ENCODE measurements at places on chromosomes 1 and 21. TPM values are rescaled to one million over a fixed set of nuclear protein-coding genes. Genes with fewer than 3 reads are reported as not detected.

PDC gene
- not detected for total RNA-seq

UBASH3A gene
- total RNA-seq, result 2.7 TPM

CD1C gene
- 4.8 TPM for total RNA-seq

BRINP3 gene
- 1.8 TPM for total RNA-seq

CR1L gene
- 0.44 TPM for total RNA-seq

ELAPOR1 gene
- 1.3 TPM for total RNA-seq

LRRC47 gene
- total RNA-seq, result 42.4 TPM

KCNA2 gene
- 1.3 TPM for total RNA-seq

PSEN2 gene
- 25.6 TPM for total RNA-seq

SYT14 gene
- total RNA-seq, result 1.3 TPM

TCHH gene
- total RNA-seq, result 0.13 TPM

LCE2C gene
- not detected for total RNA-seq

DNA sequence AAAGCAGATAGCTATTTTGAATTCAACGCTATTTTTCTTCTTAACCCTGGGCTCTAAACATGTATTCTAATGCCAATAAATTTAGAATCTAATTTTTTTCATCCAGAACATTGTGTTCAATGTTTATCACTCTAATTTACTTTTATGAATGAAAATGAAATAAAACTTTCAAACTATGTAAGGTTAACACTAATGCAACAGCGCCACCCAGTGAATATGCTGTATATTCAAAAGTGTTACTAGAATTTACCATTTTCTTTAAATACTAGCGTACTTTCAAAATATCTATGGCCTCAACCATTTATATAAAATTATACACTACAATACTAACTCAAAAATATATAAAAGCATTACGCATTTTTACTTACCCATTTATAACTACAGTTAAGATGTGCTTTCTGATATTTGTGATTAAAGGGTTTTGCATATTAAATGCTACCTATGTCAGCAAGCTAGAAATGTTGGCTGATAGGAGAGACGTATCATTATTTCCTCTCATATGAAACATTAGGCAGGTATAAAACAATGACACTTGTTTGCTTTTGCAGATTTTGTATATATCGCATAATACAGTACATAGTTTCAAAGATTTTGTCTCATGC, 5.9 kb upstream of the NUF2 start:
- DNase-seq, result no peak

GRCh38 chr1:237953238-237953637, 62.5 kb upstream of the ZP4 start:
- DNase-seq, result no peak

DNA sequence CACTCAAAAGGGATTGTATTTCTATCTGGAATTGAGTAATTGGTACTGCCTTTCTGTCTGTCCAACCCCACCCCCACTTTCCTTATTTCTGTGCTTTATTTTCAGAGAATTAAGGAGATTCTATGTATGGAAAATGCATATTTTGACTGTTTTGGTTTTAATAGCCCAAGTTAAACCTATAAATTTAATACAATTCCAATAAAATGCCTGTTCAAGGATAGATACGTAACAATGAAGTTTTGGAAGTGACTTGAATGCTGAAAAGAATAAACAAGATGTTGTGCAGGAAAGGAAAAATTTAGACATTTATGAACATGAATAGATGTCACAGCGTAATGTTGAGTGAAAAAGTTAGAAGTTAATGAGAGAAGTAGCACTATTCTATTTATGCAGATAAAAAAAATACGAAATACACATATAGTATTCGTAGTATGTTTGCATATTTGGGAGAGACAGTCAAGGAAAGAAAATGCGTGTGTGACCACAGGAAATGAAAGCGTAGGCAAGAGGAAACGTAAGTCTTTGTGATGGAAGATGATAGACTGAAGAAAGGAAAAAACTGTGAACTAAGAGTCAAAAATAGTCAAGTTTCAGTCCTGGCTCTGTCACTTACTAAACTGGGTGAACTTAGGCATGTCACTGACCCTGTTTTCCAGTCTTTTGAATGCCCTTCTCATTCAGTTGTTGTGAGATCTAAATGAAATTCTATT, 62.1 kb downstream of the MEF2D start:
- DNase-seq, result no peak

DNA sequence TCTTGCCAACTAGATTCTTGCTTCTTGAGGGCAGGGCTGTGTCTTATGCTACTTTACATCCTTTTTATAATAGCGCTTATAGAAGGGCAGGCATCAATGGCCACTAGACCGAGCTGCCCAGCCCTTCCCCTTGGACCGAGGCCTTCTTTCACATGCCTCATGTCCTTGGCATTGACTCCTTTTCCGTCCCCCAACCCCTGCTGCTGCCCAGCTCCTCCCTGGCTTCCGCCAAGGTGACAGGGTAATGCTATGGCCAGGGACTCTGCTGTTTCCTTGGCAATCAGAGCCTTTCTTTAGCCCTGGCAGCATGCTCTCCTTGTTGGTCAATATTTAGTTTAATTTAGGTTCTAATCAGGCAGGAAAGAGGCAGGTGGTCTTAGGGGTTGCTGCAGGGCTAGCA, 48.2 kb downstream of the DDX20 start:
- DNase-seq, result no peak

GRCh38 chr1:93824834-93825233, 54.2 kb downstream of the DNTTIP2 start:
- no peak for DNase-seq

DNA sequence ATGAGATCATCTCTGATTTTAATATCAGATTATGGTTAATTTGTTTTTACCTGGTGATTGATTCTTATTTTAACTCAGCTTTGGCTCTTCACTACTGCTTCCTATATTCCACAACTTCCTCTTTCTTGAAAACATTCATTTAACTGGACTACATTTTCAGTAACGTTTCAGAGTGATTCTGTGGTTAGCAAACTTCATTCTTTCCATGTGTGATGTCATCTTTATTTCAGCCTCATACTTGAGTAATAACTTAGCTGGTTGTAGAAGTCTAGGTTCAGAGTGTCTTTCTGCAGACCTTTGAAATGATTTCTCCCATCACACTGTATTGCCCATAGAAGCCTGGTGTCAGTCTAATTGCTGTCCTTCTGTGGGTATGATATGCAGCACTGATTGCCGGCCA, 36.0 kb upstream of the SLC35F3 start:
- DNase-seq, result no peak

GRCh38 chr1:53368314-53369033, 40.6 kb upstream of the LRP8 start:
- DNase-seq, result peak; percentile 6

GRCh38 chr1:36154765-36155407, 1.1 kb upstream of the MAP7D1 start:
- peak; percentile 36 for DNase-seq

- DNase-seq, result no peak
These were observed 5.4 kb upstream of the PGBD5 start for GRCh38 chr1:230431527-230431926.

DNA sequence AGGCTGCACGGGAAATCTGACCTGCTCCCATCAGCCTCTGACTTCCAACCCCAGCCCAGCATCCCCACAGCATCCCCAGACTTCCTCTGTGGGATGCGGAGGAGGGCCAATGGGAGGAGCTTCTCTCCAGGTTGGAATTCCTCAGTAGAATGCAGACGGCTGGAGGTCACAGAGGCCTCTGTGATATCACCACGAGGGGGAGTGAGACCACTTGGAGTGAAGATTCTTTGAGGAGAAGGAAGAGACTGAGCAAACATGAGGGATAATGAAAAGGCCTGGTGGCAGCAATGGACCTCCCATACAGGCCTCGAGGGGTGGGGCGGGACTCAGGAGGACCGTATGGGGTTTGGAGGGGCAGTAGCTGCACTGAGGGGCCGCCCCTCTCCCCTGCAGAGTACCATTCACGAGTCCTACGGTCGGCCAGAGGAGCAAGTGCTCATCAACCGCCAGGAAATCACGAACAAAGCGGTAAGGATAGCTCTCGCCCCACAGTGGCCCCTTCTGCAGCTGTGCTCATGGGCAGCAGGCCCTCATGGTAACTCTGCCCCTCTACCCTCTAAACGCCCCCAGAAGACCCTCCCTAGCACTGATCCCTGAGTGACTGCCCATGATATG, at the start of gene CATSPER4:
TSS of gene CATSPER4 (plus strand) at position 230 of the 615 bp plus-strand sequence. CDS start at position 256, 26 bp downstream.
- DNase-seq, result peak; percentile 87

GRCh38 chr1:145729666-145730436, 10.6 kb downstream of the CD160 start:
- no peak for DNase-seq

- DNase-seq, result no peak
These were observed 27.2 kb downstream of the SYT6 start for GRCh38 chr1:114126261-114127095.

- no peak for DNase-seq
These were observed 32.9 kb upstream of the IFNGR2 start for GRCh38 chr21:33370305-33370704.

DNA sequence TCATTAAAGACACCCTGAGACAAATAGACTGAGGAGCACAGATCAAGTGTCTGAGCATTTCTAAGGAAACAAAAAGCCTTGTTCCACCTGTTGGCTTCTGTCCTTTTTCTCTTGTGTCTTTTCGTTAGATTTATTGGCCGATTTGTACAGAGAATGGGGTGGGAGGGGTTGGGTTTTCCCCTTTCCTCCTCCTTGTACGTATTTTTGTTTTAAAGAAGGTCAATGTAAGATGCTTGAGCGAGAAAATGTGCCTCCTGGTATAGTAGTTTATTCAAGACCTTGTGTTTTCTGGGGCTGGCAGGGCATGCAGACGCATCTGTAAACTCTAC, 1.2 kb downstream of the BCL9 start:
- no peak for DNase-seq

DNA sequence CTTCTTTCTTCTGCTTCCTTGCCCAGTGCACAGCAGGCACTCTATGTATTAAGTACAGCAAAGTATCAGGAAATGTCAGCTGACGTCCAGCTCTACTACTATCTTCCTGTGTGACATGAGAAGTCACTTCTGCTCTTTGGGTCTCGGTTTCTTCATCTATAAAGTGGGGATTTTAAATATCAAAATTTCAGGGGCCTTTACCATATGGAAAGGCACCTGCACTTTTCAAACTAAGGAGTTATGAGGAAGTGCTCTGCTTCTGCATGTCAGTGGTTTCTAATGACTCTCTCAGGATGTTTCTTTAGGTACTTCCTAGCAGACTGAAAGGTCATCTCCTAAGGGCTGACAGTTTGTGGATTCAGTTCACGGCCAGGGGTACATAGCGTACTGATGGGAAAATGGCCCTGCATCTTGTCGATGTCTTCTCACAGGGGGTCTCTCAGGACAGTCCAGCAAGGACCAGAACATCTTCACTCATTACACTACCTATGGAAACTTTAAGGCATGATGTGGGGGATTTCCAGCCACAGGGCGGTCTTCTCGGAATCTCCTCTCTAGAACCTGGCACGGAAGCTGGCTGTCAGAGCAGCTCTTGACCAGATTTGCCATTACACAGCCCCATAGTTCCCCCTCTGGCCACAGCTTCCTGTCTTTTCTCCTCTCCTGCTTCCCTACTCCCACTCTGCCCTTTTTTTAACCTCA, 42.0 kb upstream of the MTF1 start:
- DNase-seq, result no peak

- DNase-seq, result no peak
These were observed 62.3 kb downstream of the COL18A1 start for GRCh38 chr21:45467221-45467779.

DNA sequence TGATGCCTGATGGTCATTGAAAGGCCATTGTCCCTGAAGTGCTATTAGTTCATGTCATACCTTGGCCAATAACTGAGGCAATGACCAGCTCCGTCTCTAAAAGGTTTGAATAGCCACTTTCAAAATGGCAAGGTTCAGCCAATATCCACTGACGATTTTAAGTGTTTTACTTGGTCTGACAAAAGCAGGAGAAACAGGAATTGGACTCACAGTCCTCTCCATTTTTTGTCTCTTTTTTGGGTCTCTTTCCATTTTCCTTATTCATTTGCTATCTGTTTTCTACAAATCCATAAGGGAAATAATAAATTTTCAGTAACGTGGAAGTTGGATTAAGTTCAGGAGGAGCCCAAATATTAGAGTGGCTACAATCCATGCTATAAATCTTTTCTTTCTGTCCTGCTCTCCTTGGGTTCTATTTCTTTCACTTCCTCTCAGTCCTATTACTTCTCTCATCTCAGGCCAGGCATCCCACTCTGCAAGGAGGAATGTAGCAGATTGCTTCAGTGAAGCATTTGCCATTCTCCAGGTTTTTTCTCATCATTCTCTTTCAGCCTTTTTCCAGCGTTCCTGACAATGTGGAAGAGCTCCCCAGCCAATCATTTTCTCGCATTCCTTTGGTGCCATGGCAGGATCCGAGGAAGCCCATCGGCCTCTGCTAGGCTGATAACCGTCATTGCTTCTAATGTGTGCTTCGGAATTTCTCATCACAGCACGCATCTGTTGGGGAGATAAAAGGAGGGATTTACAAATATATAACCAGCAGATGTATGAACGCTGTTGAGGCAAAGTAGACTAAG, 414.5 kb downstream of the ADGRL2 start:
- DNase-seq, result no peak

DNA sequence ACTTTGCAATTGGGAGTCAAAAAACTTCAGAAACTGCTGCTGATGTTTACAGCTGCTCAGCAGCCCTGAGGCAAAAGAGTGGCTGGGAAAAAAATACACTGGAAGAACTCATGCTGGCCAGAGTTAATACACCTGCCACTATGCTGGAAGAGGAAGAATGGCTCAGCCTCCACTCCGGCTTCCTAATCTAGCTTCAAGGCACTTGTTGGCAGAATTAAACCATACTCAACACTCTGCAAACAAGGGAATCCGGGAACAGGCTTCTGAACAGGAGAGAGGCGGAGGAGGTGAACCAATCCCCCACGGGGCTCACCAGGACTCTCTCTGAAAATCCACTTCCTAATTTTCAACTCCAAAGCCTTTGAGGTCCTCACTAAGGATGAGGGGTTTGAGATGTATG, 120.1 kb downstream of the CCDC185 start:
- DNase-seq, result no peak

DNA sequence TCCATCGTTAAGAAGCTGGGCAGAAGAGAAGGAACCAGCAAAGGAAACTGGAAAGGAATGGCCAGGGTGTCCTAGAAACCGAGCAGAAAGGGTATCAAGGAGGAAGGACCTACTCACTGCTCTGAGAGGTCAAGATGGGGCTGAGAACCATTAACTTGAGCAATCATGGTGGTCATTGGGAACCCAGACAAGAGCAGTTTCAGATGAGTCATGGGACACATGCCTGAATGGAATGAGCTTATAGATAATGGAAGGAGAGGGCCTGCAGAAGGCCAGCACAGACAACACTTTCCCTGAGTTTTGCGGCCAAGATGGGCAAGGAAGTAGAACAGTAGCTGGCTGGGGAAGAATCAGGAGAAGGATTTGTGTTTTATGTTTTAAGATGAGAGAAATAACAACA, 383.2 kb downstream of the KIF26B start:
- no peak for DNase-seq

DNA sequence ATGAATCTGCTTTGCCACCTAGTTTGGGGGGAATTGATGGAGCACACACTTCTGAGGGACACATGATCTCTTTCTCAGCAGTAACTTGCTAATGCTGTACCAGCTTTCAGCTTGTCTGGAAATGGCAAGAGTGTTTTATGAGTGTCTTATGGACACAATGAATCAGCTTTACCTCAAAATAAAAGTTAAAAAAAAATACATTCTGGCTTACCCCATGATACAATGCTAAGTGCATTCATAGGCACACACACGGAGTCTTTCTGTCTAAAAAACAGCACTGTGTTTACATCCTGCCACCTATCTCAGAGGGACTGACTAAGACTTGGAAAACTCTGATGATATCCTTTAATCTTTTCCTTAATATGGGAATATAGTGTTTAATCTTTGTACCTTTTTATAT, 455.5 kb upstream of the ADAMTS5 start:
- no peak for DNase-seq

GRCh38 chr1:65412256-65412983, 8.0 kb upstream of the LEPR start:
- no peak for DNase-seq

- peak; percentile 95 for DNase-seq
These were observed at the start of gene CREB3L4 for GRCh38 chr1:153967107-153967999. TSS of gene CREB3L4 (plus strand) at chr1:153967902. CDS start at chr1:153968526, 624 bp downstream.

Measured in kidney (tissue), 22 donors.